Stimulated activated naive CD4-positive, alpha-beta T cell (primary cell): ENCODE measurements at places on chromosomes 4 and X.

- no peak for DNase-seq
Measured at GRCh38 chr4:10143171-10143570, 26.6 kb upstream of the WDR1 start.

GRCh38 chr4:146465628-146466027 lies 56.1 kb downstream of the SLC10A7 start:
- DNase-seq: no peak

GRCh38 chr4:152973629-152974467 lies 37.7 kb downstream of the FHDC1 start:
- DNase-seq: no peak

GRCh38 chr4:11293866-11294265 lies 134.8 kb downstream of the HS3ST1 start:
- no peak for DNase-seq

GRCh38 chrX:14362721-14363120 lies 166.6 kb upstream of the GLRA2 start:
- DNase-seq: no peak

DNA sequence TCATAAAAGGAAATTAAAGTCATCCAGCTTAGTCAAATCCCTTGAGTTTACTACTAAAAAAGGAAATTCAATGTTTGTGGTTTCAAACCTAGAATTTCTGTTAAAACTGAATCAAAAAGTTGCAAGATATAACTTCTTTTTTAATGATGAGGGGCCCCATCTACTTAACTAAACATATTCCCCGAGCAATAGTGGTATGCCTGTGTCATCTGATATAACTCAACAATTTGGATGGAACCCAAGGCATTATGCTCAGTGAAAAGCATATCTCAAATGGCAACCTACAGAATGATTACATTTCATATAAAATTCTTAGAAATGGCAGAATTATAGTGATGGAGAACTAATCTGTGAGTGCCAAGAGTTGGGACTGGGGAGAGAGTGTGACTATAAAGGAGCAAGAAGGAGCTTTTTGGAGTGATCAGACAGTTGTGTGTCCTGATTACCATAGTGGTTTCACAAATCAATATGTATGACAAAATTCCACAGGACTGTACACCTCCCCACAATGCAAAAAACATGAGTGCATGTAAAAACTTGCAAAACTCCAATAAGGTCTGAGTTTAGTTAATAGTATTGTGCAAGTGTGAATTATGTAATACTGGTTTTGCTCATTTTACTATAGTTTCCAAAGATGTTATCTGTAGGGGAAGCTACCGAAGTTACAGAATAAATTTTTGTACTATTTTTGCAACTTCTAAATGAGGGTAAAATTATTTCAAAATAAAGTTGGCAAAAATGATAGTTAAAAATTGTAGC lies 323.2 kb downstream of the ARHGAP24 start:
- DNase-seq: no peak

- no peak for DNase-seq
Measured at GRCh38 chrX:103157496-103158316, 57.2 kb upstream of the BEX4 start.

DNA sequence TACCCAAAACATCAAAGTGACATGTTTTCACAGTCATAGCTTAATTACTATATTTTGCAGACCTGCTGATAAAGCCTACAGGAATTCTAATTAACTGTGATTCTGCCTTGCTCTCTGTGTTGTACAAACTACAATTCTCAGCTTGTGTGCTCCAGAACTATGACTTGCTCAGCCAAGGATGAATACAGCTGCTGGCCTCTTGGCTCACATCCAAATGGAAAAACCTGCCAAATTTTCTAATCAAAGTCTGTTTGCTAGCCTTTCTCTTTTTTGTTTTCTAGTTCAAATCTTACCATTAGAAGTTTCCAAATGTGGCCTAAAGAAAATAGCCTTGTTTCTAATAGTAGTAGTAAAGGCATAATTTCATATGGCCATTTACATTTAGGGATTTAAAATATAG lies 1176.8 kb downstream of the FAM133A start:
- DNase-seq: no peak
